GOT3 (cell line): ENCODE measurements at places on chromosomes 1 and 21.
A peak's percentile ranks its signal among the peaks of the same experiment; 100 is the strongest.

- no peak for DNase-seq
Measured at GRCh38 chr1:205229399-205229871, 1.7 kb downstream of the TMCC2 start.

DNA sequence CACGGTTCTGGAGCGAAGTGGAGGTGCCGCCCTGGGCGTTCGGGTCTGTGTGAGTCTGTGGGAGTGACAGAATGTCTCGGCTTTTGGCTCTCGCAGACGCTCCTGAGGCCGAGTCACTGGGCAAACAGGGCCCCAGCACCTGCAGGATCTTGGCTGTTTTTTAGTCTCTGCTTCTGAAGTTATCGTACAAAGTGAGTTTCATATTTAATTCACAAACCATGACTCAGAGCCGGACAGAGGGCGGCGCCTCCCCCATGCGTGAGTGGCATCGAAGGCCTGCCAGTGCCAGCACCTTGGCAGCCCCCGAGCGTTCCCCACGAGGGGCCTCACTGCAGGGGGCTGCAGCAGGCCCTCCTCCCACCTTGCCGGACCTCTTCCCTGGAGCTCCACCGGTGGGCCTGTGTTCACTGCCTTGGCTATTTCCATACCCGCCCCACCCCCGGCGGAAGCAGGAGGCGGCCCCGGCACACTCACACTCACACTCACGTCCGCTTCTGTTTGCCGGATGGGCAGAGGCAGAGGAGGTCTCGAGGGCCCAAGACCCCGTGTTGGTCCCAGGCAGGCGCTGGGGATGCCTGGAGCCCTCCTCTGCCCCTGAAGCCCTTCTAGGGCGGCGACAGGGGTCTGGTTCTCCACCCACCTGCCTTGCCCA is 56.3 kb downstream of the MORN1 start:
- no peak for DNase-seq

DNA sequence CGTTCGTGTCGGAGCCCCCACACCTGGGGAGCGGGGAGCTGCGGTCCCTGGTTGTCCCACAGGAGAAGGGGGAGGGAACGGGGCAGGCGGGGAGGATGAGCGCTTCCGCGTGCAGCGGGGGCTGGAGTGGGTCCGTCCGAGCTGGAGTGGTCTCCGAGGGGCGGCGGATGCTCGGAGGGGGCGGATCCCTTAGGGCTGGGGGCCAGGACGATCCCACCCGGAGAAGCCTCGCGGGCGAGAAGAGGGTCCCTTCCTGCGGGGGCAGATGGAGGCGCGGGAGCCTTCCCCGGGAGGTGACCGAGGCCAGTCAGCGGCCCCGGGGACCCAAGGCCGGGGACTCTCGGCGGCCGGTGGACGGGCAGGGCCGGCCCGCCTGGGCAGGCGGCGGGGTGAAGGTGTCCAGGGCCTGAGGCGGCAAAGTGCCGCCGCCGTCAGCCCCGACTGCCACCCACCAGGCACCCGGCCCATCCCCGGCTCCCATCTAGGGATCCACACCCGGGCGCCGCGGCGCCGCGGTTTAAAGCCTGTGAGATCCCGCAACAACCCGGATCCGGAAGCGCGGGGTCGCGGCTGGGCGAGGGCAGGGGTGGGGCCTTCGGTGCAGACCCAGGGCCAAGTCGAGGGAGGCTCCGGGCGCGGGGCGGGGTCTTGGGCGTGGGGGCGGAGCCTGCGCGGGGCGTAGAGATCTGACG is 5.3 kb upstream of the CCDC27 start:
- peak; percentile 50 for DNase-seq

DNA sequence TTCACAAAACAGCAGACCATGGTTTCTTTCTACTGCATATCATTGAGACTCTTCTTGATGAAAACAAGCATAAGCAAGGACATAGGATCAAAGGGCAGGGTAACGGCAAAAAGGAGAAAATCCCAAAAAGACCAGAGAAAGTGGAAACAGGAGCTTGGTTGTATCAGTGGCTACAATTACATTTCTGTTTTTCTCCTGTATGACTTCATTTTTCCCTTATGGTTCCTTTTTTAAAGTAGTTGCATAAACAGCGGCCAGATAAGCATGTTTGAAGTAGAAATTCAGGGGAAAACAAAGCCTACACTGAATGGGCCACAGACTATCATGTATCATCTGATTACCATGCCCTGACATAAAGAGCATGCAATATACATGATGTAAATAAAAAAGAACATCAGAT is 4.6 kb downstream of the EGLN1 start:
- DNase-seq = no peak

DNA sequence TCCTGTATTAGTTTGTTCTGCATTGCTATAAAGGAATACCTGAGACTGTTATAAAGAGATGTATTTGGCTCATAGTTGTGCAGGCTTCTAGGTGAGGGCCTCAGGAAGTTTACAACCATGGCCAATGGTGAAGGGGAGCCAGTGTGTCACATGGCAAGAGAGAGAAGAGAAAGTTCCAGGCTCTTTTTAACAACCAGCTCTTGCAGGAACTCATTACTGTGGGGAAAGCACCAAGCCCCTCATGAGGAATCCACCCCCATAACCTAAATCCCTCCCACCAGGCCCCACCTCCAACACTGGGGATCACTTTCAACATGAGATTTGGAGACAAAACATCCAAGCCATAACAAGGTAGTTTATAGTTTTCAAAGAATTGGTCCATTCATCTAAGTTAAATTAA is 5.0 kb upstream of the MEAF6 start:
- no peak for DNase-seq

GRCh38 chr1:13495186-13495585 is 18.6 kb downstream of the LRRC38 start:
- no peak for DNase-seq

DNA sequence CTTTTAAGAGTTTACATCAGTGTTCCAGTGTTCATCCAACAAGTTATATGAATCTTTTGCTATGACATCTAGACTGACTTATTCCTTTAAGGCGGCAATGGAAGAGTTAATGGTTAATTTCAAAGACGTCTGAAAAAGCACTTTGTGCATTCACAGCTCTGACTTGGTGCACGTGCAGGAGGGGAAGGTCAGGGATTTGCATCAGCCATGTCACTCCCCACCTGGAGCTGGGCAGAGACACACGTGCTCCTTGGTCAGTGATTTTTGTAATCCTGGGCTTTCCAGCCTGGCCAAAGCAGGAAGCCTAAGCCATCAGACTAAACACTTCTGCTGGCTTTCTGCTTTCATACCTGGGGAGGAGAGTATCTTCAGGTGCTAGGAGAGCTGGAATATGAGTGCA is 96.3 kb downstream of the ST3GAL3 start:
- no peak for DNase-seq

DNA sequence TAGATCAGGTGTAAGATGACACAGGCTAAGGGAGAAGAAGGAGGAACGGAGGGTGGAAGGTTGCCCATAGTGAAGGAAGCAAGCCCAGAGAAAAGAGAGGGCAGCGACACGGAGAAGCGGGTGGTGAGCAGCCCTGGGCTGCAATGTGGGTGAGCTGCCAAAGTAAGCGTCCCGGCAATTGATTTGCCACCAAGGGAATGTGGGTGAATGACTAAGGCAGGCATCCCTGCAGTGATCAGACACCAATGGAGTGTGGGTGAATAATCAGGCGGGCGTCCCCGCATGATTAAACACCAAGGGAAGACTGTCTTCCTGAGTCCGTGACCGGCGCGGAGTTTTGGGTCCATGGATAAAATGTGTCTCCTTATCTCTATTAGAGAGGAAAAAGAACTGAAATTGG is 79.6 kb downstream of the UCHL5 start:
- no peak for DNase-seq

- DNase-seq = no peak
Measured at GRCh38 chr1:47906009-47906432, 91.2 kb downstream of the TRABD2B start.

- no peak for DNase-seq
Measured at GRCh38 chr21:25457411-25457810, 149.9 kb downstream of the MRPL39 start.

GRCh38 chr1:241603731-241604245 is 36.4 kb downstream of the CHML start:
- no peak for DNase-seq

DNA sequence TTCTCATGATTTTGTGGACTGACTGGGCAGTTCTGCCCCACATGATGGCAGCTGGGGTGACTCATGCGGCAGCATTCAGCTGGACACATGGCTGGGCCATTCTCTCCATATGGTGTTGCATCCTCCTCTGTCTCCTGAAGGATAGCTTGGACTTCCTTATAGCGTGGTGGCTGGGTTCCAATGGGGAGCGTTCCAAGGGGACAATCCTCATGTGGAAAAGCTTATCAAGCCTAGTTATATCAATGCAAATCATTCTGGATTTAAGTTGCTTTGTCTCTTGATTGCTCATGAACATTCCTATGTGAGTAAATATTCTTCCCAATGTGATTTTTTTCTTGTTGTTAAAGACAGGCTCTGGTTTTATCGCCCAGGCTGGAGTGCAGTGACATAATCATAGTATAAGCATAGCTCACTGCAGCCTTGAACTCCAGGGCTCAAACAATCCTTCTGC is 13.2 kb upstream of the SLC2A1 start:
- no peak for DNase-seq

GRCh38 chr1:67616394-67616985 is 68.5 kb upstream of the GADD45A start:
- no peak for DNase-seq

DNA sequence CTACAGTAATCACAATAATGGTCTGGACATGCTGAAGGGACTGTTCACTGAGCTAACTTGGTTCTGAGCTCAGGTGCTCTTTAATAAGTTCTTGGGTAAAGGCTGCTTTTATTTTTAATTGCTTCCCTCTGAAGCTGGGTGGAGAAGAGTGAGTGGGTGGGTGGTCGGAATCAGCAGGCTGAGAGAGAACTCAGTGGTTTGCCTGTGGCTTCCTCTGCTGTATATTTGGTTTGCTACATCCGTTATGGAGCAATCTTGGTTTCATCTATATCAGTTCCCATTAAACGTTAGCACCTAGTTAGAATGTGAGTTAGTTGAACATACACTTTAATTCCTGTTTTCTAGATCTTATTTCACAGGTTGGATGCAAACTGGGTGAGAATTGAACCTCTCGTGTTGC is 23.3 kb downstream of the CNIH4 start:
- no peak for DNase-seq

GRCh38 chr1:93617670-93618499 is 63.8 kb downstream of the BCAR3 start:
- no peak for DNase-seq

DNA sequence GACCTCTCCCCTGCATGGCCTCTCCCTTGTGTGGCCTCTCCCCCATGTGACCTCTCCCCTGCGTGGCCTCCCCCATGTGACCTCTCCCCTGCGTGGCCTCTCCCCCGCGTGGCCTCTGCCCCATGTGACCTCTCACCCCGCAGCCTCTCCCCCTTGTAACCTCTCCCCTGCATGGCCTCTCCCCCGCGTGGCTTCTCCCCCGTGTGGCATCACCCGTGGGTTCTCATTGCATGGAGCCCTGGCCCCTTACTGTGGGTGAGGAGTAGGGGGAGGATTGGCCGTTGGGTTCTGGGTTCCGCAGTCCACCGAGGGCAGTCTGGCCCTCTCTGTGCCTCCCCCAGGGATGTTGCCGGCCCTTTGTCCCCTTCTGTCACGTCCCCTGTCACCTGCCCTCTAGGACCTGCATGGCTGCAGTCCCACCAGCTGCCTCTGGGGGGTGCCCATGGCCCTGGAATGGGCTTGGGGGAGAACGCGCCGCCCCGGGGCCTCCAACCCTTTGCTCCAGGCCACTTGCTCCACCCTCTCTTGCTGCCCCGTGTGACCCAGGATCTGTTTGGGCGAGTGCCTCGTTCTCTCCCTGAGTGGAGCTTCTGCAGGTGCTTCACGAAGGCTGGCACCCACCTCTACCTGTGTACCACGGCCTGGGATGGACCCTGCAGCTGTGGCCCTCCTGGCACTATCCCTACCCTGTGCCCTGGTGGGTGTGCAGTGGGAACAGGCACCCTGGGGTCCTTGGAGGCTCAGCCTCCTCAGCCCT is 21.3 kb downstream of the RRP1 start:
- peak; percentile 54 for DNase-seq

DNA sequence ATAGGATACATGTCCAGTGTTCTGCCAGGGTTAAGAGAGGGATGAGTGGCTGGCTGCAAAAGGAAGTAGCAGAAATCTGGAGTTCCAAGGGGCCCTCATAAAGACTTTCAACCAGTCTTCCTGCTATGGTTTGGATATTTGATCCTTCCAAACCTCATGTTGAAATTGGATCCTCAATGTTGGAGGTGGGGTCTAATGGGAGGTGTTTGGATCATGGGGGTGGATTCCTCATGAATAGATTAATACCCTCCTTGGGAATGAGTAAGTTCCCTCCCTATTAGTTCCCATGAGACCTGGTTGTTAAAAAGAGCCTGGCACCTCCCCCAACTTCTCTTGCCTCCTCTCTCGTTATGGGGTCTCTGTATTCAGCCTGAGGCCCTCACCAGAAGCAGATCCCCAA is 10.1 kb upstream of the GNG12 start:
- DNase-seq = no peak

GRCh38 chr1:156691191-156691590 is 14.0 kb upstream of the NES start:
- no peak for DNase-seq

- no peak for DNase-seq
Measured at GRCh38 chr1:54493608-54494007, 54.4 kb upstream of the ACOT11 start.

DNA sequence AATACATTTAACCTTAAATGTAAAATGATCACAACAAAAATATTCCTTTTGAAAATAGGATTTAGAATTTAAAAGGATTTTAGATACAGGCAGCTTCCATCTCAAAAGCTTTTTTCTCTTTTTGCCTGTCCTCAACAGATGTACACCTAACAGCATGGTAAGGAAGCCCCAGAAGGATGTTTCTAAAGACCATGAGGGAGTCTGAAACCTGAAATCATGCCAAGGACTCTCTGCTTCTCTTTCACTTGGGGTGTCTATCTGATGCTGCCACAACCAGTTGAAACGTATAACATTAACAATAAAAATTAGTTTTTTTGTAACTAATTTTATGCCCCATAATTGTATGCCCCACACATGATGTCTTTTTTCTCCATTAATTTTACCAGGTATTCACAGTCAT is 5.4 kb upstream of the ZNF281 start:
- DNase-seq = no peak

- no peak for DNase-seq
Measured at GRCh38 chr1:195785830-195786229, 822.4 kb downstream of the KCNT2 start.

DNA sequence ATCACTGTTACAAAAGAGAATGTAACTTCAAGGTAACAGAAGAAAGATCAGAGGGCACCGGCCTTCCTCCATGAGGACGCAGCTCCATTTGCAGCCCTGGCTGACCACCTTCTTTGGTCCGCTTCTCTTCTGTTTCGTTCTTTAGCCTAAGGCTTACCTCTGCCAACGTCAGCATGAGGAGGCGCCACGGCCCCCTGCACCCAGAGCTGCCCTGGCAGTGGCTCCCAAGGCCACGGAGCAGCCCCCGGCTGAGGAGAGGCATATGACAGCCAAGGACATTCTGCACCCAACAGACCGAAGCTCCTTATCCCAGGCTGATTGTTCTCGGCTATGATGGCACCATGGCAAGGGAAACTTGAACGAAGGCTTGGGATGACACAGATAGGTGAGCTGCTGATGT is 250.3 kb downstream of the TOMM20 start:
- DNase-seq = no peak

GRCh38 chr1:224420106-224420505 is 14.5 kb downstream of the WDR26 start:
- no peak for DNase-seq
